ENCODE measurements at places on chromosomes 1 and 21. TPM values are rescaled to one million over a fixed set of nuclear protein-coding genes. Genes with fewer than 3 reads are reported as not detected.

KRTAP12-2 gene
- not detected for total RNA-seq

TNFRSF25 gene
- total RNA-seq: 5.7 TPM

CCDC181 gene
- not detected for total RNA-seq

KRTAP19-8 gene
- not detected for total RNA-seq

FCRL2 gene
- total RNA-seq: not detected

C1QTNF12 gene
- not detected for total RNA-seq

GJC2 gene
- 1.5 TPM for total RNA-seq

RAB25 gene
- total RNA-seq: not detected

CLDN17 gene
- total RNA-seq: not detected

DARS2 gene
- 11.7 TPM for total RNA-seq

MATN1 gene
- not detected for total RNA-seq

LIN28A gene
- total RNA-seq: not detected

KIF14 gene
- total RNA-seq: 2.8 TPM

CNKSR1 gene
- total RNA-seq: not detected

RIIAD1 gene
- not detected for total RNA-seq

SIM2 gene
- total RNA-seq: not detected

RPS6KC1 gene
- 13.0 TPM for total RNA-seq

RNU1-2 gene
- total RNA-seq: not detected

CYP4A11 gene
- total RNA-seq: 0.18 TPM

All from cardiac atrium fibroblast (primary cell).